ENCODE measurements at places on chromosomes 16 and 17.

DNA sequence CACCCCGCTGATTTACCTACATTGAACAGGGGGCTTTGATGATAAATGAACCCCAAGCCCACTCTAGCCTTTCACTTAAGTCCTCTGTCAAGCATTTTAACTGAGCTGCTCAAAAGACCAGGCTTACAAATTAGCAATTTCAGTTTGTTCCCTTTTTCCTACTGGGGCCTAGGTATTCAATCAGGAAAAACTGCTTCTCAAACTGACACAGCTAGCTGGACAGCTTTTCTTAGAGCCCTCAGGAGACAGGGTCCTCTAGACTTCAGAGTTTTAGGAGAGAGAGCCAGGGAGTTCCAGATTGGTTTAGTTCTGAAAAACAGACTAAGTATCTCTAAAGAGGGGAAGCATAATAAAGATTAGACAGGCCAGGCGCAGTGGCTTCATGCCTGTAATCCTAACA lies 6.2 kb upstream of the HEXIM2 start:
- DNase-seq, result no peak

GRCh38 chr17:53719229-53719628 lies 103.5 kb upstream of the KIF2B start:
- no peak for DNase-seq

- peak; percentile 33 for DNase-seq
Measured at GRCh38 chr16:24045641-24046040, 209.9 kb downstream of the PRKCB start.

GRCh38 chr17:1945621-1946020 lies 79.5 kb downstream of the RTN4RL1 start:
- DNase-seq, result no peak

DNA sequence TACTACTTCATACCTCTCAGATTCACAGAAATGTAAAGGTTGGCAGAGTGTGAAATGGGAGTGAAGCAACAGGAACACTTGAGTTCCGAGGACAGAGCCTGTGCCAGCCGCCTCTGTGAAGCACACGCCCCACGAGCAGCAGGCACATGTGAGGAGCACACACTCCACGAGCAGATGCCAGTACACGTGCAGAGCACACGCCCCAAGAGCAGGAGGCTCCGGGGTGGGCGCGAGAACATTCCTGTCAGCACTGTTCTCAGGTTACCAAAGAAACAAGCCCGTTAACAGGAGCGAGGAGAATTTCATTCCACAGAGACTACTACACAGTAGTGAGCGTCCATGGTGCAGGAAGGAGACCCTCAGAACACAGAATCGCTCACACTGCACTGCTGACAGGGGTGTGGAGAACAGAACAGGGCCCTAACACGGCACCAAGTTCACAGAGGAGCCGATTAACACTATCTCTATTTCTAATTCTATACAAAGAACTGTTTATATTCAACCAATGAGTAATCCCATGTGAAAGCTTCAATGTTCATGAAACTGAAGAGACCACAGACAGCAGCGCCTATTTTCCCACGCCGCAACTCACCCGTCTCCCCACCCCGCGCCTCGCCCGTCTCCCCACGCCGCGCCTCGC lies 40.1 kb downstream of the KLHDC4 start:
- no peak for DNase-seq

DNA sequence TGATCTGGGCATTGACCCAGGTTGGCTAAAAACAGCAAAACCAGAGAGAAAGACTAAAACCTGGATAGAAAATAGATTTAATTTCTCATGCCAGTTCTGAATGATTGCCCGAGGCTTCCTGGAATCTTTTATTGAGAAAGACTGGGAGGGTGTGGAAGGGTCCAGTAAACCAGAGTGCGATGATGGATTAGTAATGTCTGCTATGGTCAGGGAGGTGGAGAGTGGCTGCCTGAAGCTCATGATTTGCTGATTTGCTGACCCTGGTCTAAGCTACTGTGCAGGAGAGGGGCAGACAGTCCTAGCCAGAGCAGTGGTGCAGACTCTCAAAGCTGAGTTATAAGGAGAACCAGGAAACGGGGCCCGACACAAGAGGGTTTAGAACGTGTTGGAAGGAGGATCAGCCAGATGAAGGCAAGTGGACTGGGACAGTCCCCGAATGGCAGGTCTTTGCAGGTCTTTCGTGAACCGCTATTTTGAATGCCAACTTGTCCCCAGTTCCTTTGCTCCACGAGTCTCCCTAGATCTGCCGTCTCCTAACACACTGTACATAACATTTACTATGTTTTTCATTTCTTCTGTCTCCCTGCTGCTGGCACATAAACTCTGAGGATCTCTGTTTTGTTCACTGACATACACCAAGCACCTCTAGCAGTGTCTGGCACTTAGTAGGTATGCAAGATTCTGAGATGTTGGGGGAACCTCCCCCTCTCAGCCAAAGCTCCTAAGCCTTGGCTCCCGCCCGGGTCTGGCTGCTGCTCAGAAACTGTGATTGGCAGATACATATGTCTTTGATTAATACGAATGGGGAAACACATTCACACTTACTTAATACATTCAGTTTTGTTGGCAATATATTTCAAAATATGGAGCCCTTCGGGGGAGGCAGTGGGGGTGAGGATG lies 237.3 kb upstream of the TNRC6C start:
- no peak for DNase-seq

- no peak for DNase-seq
Measured at GRCh38 chr17:2123375-2124251, 68.7 kb downstream of the HIC1 start.

DNA sequence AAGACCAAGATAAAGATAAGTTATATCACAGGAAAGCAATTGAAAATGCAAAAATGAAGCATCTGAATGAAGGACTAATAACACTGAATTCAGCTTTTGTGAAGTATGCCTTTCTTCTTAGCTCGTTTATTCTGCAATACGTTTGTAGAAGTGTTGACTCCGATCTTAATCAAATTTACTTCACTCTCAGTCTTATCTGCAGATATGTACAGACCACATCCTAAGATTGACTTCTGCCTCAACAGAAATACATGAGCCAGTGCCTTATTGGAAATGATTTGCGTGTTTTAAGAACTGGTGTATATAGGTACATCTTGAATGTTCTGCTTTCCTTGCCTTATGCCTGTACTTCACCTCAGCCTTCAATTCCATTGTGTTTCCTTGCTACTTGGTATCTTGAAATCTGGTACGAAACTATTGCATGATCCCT lies 1.3 kb downstream of the ATF7IP2 start:
- no peak for DNase-seq

DNA sequence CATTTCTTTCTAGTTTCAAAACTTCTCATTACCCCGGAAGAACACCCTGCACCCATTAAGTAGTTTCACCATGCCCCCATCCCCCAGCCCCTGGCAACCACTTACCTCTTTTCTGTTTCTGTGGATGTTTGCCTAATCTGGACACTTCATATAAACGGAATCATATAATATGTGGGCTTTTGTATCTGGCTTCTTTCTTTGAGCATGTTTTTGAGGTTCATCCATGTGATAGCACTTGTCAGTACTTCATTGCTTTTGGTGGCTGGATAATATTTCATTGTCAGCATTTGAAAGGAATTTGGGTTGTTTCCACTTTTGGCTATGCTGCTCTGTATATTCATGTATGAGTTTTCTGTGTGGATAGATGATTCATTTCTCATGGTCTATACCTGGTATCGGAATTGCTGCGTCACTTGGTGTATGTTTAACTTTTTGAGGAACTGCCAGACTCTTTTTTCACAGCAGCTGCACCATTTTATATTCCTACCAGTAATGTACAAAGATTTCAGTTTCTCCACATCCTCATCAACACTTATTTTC lies 30.0 kb upstream of the SLC5A10 start:
- DNase-seq, result no peak

- DNase-seq, result peak; percentile 46
Measured at GRCh38 chr16:4263504-4264436, 9.1 kb downstream of the TFAP4 start.

GRCh38 chr16:56910654-56911539 lies 21.0 kb upstream of the HERPUD1 start:
- no peak for DNase-seq

DNA sequence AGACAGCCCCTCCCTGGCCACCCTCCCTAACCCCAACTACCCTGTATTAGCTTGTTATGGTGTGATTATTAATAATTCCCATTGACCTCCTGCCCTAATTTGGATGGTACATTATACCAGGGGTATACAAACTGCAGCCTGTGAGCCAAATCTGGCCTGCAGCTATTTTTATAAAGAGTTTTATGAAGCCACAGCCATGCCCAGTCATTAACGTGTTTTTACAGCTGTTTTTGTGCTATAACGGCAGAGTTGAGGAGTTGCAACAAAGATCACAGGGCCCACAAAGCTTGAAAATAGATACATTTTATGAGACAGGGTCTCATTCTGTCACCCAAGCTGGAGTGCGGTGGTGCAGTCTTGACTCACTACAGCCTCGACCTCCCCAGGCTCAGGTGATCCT lies 6.0 kb downstream of the METTL22 start:
- DNase-seq, result no peak

Data from 8988T (cell line).